ENCODE measurements at places on chromosomes 2 and 18. TPM values are rescaled to one million over a fixed set of nuclear protein-coding genes. Genes with fewer than 3 reads are reported as not detected.

GRCh38 chr2:30990176-30990575 is 148.1 kb downstream of the GALNT14 start:
- H3K27me3 ChIP-seq = no peaks in the 10 kb centered on the region
- no peaks in the 10 kb centered on the region for H3K36me3 ChIP-seq
- H3K27ac ChIP-seq = no peak overlapping the region

GRCh38 chr2:105682401-105682800 is 62.3 kb upstream of the NCK2 start:
- no peak overlapping the region for H3K27ac ChIP-seq
- H3K36me3 ChIP-seq = no peaks in the 10 kb centered on the region
- no peaks in the 10 kb centered on the region for H3K27me3 ChIP-seq
- no peak for DNase-seq
- no peak overlapping the region for H3K4me3 ChIP-seq
- H3K4me1 ChIP-seq = peaks cover 7% of the 10 kb centered on the region

- H3K4me3 ChIP-seq = no peak overlapping the region
- DNase-seq = no peak
- H3K27ac ChIP-seq = no peak overlapping the region
- no peaks in the 10 kb centered on the region for H3K36me3 ChIP-seq
- H3K4me1 ChIP-seq = no peaks in the 10 kb centered on the region
- peaks cover 22% of the 10 kb centered on the region for H3K27me3 ChIP-seq
Measured at GRCh38 chr2:210233487-210233886, 8.2 kb upstream of the ACADL start.

DNA sequence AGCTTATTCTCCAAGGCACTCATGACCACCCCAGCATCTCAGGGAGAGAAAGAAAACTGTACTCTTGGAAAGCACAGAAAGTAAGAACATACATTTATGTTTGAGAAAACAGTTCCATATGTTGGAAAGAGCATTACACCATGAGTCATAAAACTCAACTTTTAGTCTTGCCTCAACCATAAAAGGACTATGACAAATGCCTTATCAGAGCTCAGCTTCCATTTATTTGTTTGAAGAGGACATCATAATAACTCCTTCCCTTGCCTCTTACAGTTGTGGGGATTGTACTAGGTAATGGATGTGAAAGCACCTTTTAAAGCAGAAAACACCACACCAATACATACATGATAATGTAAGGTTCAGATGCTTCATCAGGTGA is 370.8 kb downstream of the LNPK start:
- H3K36me3 ChIP-seq = no peaks in the 10 kb centered on the region
- H3K27me3 ChIP-seq = peaks cover 4% of the 10 kb centered on the region
- H3K4me3 ChIP-seq = no peak overlapping the region
- H3K4me1 ChIP-seq = no peaks in the 10 kb centered on the region
- no peak for DNase-seq

DNA sequence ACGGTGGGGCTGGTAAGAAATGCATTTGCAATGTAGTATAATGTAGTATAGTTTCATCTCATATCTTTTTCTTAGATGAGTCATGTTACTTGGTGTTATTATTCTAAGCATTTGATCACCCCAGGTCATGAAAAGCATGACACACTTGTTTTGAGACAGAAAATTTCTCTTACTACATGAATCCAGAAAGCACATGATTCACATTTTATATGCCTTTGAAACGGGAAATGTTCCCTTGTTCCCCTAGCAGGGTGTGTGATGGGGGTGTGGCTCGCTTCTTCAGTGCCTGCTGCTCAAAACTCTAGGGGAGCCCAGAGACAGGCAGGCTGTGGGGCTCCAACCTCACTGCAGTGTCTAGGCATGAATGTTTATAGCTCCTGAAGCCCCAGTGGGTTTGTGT is 116.0 kb upstream of the RAB27B start:
- peak overlapping the region; percentile 22 for H3K27ac ChIP-seq
- peaks cover 51% of the 10 kb centered on the region for H3K4me1 ChIP-seq
- no peak overlapping the region for H3K4me3 ChIP-seq
- no peak for DNase-seq
- peaks cover 5% of the 10 kb centered on the region for H3K36me3 ChIP-seq

GRCh38 chr18:12699747-12700146 is 2.8 kb downstream of the CEP76 start:
- no peak overlapping the region for H3K4me3 ChIP-seq
- DNase-seq = no peak
- no peaks in the 10 kb centered on the region for H3K27me3 ChIP-seq
- no peak overlapping the region for H3K27ac ChIP-seq
- peaks cover 37% of the 10 kb centered on the region for H3K4me1 ChIP-seq
- peaks cover 41% of the 10 kb centered on the region for H3K36me3 ChIP-seq

GRCh38 chr18:11752116-11752911 is 63.2 kb downstream of the GNAL start:
- H3K27ac ChIP-seq = no peak overlapping the region
- H3K4me1 ChIP-seq = peaks cover 12% of the 10 kb centered on the region
- DNase-seq = no peak
- peaks cover 67% of the 10 kb centered on the region for H3K27me3 ChIP-seq
- H3K36me3 ChIP-seq = no peaks in the 10 kb centered on the region
- H3K4me3 ChIP-seq = no peak overlapping the region

DNA sequence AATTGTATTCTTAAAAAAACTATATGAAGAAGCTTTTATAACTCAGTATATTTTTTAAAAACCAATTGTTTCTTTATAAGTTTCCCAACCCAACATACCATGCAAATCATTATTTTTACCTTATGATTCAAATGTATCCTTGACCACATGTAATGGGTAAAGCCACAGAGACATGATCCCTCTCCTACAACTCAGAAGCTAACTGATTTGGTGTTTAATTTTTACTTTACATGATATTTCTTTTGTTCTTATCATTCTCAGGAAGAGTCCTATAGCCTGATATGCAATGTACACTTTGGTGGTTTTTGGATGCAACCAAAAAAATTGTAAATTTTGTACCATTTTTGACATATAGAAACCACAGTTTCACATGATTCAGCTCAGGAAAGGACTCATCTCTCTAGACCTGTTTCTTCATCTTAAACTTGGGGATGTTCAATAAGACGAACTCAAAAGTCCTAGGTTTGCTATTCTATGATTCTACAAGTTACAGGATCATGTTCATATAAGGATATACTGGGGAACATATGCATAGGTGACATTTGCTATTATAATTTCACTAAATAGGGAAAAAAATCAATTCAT is 85.2 kb upstream of the RBBP8 start:
- H3K27ac ChIP-seq = no peak overlapping the region
- DNase-seq = no peak

MGAT4A gene
- 109 TPM for total RNA-seq

ACVR1C gene
- total RNA-seq = 2.2 TPM

All from activated CD4-positive, alpha-beta T cell treated with anti-CD3 and anti-CD28 coated beads, Interleukin-2, amount 10 ng/mL, durations not matched to agents 7 days and 5 days (primary cell).